Stimulated activated CD4-positive, alpha-beta T cell treated with anti-CD3 and anti-CD28 coated beads, Interleukin-4, amount 100 ng/mL, for 1 hour (primary cell): ENCODE measurements at places on chromosomes 11 and 22.
A peak's percentile ranks its signal among the peaks of the same experiment; 100 is the strongest.

- DNase-seq, result no peak
Observed at GRCh38 chr11:62491571-62492329, 54.9 kb downstream of the AHNAK start.

- DNase-seq, result no peak
Observed at GRCh38 chr11:110392056-110392455, 37.7 kb upstream of the FDX1 start.

DNA sequence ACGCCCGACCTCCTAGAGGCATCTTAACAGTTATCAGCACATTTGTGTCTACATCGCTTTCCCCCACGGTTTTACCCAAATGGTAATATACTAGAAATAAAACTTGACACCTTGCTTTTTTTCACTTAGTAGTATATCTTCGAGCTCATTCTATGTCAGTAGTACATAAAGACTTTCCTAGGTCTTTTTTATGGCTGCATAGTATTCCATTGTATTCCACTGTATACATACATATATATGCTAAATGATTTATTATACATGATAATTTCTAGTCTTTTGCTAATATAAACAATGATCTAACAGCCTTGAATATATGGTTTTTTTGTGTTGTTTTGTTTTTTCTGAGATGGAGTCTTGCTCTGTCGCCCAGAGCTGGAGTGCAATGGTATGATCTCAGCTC lies 34.8 kb upstream of the DLAT start:
- no peak for DNase-seq

DNA sequence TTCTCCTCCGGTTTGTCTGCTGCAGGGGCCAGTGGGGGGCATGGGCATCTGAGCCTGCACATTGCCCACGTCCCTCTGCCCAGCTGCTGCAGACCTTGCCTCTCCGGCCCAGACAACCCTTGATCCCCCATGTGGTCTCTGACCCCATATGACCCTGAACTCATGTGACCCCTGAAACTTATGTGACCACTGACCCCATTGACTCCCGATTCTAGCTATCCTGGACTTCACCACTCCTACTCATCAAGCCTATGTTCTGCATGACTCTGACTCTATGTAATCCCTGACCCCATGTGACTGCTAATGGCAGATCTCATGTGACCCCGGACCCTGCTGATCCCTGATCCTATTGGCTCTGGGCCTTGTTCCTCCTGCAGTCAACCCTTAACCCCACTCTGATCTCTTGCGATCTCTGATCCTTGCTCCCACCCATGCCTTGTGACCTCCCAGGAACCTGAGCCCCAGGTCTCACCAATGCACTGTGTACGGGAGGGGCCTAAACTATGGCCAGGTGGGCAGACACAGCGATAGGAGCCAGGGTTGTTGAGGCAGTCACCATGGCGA lies 5.7 kb downstream of the LTBP3 start:
- no peak for DNase-seq

DNA sequence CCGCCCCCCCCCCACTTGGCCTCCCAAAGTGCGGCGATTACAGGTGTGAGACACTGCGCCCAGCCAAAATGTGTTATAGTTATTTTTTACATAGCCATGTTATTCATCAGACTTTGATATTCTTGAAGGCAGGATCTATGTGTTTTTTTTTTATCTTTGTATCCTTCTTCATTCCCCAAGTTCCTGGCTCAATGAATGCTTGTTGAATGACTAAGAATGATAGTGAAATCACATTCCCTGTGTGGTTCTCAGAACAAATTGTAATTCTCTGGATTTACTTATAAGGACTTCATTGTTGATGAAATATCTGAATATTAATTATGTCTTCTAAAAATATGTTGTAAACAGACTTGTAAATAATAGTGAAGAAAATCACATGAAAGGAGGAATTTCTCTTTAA lies 33.5 kb downstream of the MMP7 start:
- DNase-seq, result no peak

GRCh38 chr11:12993626-12994025 lies 15.5 kb upstream of the RASSF10 start:
- no peak for DNase-seq

DNA sequence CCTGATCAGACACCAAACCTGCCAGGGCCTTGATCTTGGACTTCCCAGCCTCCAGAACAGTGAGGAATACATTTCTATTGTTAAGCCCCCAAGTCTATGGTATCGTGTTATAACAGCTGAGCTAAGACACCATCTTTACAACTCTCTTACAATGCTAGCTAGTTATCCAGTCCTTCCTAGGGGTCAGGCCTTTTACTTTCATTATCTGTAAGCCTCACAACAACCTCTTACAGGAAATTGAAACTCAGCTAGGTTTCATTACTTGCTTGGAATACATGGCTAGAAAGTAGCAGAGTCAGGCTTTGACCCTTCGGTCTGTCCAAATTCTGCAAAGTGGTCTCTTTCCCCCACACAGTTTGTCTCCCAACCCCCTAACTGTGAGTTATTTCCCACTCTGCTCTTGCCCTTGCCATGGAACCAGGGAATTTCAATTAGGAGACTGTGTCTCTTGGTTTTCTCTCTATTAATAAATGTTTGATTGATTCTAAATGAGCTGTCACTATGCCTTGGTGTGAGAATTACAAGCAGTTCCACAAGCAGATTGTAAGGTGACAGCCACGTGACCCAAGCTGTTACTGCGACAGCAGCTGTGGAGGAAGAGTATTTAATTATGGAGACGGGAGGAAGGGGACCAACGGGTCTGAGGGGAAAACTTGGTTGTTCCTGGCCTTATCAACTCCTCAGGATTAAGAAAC lies 38.4 kb upstream of the CLMP start:
- no peak for DNase-seq

DNA sequence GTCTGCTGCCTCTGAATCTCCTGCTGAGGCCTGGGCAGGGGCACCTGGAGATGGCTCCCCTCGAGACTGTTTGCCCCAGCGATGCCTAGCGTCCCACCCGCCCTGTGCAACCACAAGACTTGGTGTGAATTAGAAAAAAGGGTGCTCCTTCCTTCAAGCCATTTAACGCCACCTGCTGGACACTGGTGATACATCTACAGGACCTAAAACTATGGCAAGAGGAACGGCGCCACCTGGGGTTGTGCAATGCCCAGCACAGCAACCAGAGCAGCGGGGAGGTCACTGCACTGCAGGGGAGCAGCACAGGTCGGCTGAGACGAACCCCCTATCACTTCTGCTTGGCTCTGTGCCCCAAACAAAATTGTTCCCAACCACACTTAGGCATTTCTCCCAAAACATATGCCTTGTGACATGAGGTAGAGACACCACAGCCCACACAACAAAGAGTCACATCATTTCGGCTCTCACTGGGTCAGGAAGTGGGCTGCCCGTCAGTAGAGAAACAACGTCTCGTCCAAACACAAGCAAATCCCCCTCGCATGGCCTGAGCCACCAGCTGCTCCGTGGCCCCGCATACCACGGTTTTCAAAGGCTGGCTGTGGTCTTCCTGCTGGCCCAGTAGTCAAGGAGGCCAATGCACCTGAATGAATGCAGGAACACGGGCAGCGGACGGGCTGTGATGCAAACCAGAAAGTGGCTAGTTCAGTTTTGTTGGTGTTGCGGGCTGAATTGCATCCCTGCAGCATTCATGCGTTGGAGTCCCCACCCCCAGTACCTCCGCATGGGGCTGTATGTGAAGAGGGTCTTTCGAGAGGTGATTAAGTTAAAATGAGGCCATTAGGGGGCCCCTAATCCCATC lies 171.9 kb downstream of the SHANK2 start:
- peak; percentile 20 for DNase-seq
